ENCODE measurements at places on chromosomes 4 and X. TPM values are rescaled to one million over a fixed set of nuclear protein-coding genes. Genes with fewer than 3 reads are reported as not detected.

The AREG gene
- total RNA-seq: 0.54 TPM

The GLOD5 gene
- total RNA-seq: not detected

The TCEAL9 gene
- 42.6 TPM for total RNA-seq

The GLRA3 gene
- total RNA-seq: not detected

The CWH43 gene
- total RNA-seq: not detected

The SNCA gene
- total RNA-seq: 6.0 TPM

The SRP72 gene
- total RNA-seq: 82.4 TPM

The POU4F2 gene
- not detected for total RNA-seq

The MGAT4D gene
- total RNA-seq: not detected

The GUCY1A1 gene
- total RNA-seq: 0.57 TPM

The ATP8A1 gene
- total RNA-seq: 0.80 TPM

The PLS3 gene
- total RNA-seq: 164 TPM

The MORF4L2 gene
- total RNA-seq: 500 TPM

The PROM1 gene
- 0.18 TPM for total RNA-seq

The CLDN34 gene
- not detected for total RNA-seq

The ARHGAP36 gene
- total RNA-seq: not detected

The HS6ST2 gene
- 0.26 TPM for total RNA-seq

The RTL3 gene
- total RNA-seq: not detected

DNA sequence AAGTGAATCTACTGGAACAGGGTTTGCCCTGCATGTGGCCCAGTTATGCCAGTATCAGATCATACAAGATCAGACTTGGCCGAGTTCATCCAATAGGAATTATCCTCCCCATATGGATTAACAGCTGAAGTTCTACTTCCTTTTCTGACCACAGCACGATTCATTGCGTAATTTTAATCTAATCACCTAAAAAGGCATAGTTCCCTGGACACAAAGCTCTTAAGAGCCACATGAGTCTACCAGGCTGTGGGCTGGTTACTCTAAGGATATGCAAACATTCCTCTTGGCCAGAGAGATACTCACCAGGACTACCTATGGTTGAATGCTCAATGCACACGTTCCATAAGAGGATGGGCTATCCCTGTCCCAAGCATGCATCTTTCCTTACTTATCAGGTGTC, 46.9 kb downstream of the CHST7 start:
- no peak for DNase-seq

- DNase-seq: no peak
Measured at GRCh38 chrX:9369802-9370291, 95.0 kb upstream of the TBL1X start.

- no peak for DNase-seq
Measured at GRCh38 chrX:143095816-143096215, 70.1 kb downstream of the SPANXN4 start.

- DNase-seq: no peak
Measured at GRCh38 chr4:8362483-8362882, 78.0 kb downstream of the ACOX3 start.

- DNase-seq: no peak
Measured at GRCh38 chrX:43456063-43456462, 200.0 kb upstream of the MAOA start.

DNA sequence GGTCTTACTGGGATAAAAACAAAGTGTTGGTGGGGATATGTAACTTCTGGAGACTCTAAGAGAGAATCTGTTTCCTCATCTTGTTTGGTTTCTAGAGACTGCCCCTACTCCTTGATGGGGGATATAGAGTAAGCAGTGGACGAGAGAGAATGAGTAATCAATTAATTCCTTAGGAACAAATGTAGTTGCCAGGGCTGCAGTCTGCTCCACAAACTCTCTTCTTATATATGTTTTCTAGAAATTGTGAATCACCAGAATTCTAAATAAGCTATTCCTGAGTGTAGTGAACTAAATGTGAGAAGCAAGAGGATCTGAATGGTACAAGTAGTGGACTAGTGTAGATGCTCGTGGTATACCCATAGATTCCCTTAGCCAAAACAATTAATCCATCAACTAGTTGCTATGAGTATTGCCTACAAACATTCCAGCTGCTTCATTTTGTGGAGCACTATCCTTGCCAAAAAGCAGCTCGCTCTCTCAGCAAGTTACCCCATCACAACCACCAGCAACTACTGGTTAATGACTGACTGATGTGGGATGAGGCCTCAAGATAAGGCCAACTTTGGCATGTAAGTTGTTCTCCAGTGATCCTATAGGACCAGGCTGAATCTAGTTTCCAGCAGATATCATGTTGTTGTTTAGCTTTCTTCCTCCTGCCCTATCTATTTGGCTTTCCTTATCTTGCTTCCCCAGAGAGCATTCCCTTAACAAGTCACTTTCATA, 273.0 kb downstream of the SLC7A11 start:
- DNase-seq: no peak

- DNase-seq: no peak
Measured at GRCh38 chr4:169758401-169758962, 738 bp upstream of the HPF1 start.

- DNase-seq: no peak
Measured at GRCh38 chrX:25925946-25926345, 212.2 kb upstream of the MAGEB18 start.

- DNase-seq: no peak
Measured at GRCh38 chrX:24175276-24175675, 25.7 kb downstream of the ZFX start.

DNA sequence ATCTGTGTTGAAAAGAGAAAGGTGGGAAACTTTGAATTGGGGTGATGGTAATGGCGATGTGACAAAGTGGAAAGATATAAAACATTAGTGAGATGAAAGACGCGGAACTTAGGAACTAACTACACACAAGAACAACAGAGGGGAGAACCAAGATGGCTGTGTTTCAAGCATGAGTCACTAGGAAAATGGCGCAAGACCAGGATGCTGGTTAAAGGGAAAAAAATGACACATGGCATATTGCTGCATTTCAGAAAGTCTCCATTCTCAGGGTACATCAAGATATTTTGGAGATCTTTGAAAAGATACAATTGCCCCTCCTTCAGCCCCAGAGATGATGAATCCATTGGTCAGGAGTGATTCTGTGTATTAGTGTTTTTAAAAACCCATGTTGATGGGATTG, 164.4 kb downstream of the FBXO8 start:
- DNase-seq: peak; percentile 5

DNA sequence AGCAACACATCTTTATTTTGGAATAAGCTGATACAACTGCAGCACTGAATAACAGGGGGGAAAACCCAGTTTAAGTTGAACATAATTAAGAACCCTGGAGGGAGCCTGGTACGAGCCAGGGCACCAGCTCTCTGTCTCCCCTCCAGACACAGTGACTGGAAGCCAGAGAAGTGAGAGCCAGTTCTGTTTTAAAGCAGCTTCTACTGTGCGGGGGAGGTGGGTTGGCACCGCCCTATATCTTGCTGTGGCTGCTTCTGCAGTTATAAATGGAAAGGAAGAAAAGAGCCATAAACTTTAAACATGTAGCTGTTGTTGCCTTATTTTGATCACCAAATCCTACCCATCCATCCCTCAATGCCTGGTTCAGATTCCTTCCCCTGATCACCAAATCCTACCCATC, 207.9 kb upstream of the ANXA3 start:
- no peak for DNase-seq

DNA sequence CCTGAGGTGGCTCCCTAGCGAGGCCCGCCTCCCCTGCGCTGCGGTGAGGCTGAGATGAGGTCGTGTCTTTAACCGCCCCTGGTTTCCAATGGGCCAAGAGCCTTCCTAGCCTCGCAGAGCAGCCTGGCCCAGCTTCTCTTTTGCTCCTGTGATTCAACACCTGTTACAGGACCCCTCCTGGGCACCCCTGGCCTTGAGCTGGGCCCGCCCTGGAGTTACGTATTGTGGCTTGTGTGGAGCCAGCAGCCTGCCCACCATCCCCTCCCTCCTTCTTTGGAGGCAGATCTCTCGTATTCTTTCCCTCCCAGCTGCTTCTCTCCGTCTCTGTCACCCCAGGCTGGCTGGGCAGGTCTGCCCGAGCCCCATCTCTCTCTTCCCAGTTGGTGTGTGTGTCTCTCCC, 19.3 kb upstream of the UBA1 start:
- DNase-seq: no peak

- no peak for DNase-seq
Measured at GRCh38 chr4:1249148-1249730, 309 bp upstream of the CTBP1 start.

- DNase-seq: no peak
Measured at GRCh38 chr4:89285745-89286144, 21.9 kb downstream of the GPRIN3 start.

- no peak for DNase-seq
Measured at GRCh38 chr4:29151584-29151983, 1568.6 kb upstream of the PCDH7 start.

- DNase-seq: no peak
Measured at GRCh38 chrX:50871922-50872453, 38.5 kb upstream of the BMP15 start.

DNA sequence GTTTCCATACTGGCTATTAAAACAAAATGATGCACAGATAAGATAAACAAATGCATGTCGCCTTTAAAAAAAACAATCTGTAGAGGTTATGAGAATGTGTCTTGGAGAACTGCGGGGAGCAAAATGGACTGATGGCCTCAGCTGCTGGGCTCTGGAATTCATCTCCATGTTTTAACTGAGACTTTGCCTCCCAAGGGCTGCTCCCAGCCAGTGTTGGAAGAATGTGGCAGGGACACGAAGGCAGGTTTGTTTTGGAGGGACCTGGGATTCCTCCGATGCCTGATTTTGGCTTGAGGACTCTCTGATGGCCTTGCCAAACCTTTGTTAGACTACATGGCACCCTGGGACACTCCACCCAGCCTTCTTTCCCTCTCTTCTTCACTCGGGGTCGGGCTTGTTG, 83.5 kb upstream of the AP1S2 start:
- DNase-seq: no peak

GRCh38 chr4:148182230-148182911, 259.8 kb downstream of the NR3C2 start:
- DNase-seq: no peak

GRCh38 chr4:120965938-120966337, 43.4 kb upstream of the PRDM5 start:
- no peak for DNase-seq

DNA sequence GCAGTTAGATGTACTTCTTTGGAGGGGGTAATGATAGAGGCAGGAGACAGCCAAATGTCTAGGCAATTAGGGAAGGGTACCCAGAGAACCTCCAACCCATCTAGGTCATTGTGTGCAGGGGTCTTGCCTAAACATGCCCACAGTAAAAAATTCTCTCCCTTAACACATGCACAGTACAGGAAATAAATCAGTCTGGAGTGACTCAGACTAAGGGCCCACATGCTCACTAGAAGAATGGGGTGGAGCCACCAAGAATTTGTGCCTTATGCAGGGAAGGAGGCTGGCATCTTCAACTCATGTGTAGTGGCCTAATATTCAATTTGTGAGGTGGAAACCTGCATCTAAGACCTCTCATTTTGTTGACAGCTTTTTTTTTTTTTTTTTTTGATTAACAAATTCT, 945.3 kb upstream of the GRIA3 start:
- no peak for DNase-seq

- no peak for DNase-seq
Measured at GRCh38 chr4:106953036-106953705, 82.9 kb downstream of the DKK2 start.

DNA sequence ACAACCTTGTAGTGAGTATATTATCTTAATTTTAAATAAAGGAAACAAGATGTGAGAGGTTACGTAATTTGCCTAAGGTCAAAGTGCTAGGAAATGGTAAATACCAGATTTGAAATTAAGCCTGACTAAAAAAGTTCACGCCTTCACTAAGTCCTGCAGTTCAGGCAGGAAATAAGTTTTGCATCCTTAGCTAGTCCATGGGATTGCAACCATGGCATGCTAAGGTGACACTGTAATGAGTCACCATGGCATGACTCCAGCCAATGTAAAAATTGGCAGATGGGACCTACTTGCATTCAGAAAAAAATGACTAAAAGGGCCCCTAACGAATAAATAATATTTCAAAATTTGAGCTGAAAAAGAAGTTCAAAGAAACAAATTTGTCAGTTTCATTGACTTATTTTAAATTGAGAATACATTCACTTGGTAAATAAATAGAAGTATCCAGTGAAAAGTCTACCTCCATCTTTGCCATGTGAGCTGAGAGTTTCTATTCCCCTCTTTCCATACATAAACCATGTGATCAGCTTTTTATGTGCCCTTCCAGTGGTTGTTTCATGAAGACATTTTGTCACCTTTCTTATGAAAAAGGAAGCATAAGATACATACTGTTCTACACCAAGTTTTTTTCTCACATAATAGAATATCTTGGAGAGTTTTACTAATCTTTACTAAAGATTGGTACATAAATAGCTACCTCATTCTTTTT, 72.4 kb downstream of the ANKRD50 start:
- DNase-seq: peak; percentile 80

DNA sequence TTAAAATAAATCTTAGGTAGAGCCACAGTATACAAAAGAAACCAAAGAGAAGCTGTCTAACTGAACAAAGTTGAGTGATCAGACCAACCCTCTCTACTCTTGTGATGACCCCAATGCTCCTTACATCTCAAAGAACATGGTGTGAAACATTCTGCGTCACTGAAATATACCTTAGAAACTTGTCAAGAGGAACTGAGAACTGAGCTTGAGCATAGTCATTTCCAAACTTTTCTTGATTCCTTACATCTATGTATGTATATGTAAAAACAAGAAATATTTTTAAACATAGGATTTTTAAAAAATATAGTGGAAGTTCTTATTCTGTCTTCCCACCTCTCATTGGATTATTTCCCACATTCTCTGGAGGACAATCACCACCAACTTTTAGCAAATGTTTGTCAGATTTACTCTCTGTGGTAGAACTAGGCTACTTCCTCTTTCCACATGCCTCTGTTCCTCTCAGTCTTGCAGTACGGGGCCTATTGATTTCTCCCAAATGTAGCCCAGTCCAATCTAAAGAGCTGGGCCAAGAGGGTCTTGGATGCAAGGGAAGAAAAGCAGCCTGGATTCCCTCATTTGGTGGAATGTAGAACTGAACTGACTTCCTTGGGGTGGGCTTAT, 98.2 kb upstream of the HHIP start:
- no peak for DNase-seq

DNA sequence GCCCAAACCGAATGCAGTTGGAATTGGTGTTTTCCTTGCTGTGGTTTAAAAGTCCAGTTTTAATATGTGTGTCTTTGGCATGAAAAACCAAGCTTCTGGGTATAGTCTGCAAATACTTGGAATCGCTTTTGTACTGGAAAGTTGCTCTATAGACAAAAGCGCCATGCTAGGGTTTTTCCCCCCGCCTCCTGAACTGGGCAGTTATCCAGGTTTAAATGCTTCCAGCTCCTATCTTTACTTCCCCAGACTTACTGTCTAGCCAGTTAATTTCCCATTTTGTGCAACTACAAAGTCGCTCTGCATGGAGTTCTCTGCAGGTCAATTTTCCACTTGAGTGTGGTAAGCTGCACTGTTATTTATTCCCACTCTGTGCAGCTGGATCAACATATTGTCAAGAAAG, 2.7 kb downstream of the RASL11B start:
- no peak for DNase-seq

Data from Panc1 (cell line).